ENCODE measurements at places on chromosomes 1 and 21. TPM values are rescaled to one million over a fixed set of nuclear protein-coding genes. Genes with fewer than 3 reads are reported as not detected.

DNA sequence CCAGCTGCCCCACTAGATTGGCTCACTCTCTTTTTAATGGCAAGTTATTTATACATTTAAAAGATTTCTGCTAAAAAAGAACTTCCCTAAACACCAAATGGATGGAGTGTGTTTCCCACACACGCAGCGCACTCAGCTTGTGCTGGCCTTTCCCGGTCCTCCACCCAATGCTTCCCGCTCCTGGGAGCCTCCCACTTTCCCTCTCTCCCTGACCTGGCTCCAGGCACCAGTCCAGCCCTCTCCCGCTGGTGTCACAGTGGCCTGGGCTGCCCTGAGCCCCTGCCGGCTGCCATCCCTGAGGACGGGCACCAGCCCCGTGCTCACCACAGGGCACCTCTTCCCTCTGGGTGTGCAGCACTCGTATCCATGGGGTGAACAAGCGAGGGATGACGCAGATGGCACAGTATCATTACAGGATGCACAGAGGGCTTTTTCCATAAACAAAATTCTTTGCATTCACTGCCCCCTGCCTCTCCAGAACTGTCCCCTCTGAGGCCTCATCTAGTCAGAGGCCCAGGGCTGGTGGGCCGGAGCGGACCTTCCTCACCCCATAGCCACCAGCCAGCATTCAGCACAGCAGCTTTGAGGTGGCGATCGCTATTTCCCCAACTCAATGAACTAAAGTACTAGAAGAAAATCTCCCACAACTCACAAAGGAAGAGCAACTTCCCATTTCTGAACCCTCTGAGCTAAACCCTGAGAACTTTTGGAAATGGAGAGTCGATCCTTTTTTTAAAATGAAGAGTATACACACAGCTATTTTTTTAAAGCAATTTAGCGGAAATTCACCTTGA lies 68.5 kb downstream of the SLC37A1 start:
- DNase-seq = no peak

- no peak for DNase-seq
These were observed 3.4 kb downstream of the TNFRSF18 start for GRCh38 chr1:1202831-1203560.

The RSPH1 gene
- total RNA-seq = 0.51 TPM

DNA sequence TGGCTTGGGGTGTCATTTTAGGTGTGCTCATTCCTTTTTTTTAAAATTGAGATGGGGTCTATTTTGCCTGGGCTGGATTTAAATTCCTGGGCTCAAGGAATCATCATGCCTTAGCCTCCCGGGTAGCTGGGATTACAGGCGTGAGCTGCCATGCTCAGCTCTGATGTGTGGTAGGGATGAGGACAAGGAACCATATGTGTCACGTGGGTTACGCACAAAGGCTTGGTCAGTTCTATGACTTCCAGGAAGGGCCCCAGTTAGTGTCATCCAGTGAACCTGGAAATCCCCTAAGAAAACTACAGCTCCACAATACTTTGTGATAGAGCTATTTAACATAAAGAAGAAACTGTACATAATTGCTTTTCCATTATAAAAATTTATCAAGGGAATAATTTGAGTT lies 6.7 kb upstream of the METTL25B start:
- DNase-seq = no peak

- no peak for DNase-seq
These were observed 17.1 kb downstream of the TNFRSF8 start for GRCh38 chr1:12080156-12080555.

DNA sequence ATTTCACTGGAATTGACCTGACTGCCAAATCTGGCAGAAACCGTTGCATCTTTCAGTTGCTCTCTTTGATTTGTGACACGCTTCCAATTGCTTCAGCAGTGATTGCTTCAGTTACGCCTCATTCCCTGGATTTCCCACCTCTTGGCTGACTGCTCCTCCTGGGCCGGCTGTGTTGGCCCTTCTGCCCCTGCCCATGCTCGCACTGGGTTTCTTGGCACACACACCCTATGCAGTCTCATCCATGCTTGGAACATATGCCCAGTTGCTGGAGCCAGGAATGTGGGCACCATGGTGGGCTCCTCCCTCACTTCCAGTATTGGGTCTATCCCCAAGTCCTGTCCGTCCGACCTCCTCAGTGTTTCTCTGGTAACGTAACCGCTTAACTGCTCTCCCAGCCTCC lies 2.2 kb upstream of the ZBTB21 start:
- no peak for DNase-seq

DNA sequence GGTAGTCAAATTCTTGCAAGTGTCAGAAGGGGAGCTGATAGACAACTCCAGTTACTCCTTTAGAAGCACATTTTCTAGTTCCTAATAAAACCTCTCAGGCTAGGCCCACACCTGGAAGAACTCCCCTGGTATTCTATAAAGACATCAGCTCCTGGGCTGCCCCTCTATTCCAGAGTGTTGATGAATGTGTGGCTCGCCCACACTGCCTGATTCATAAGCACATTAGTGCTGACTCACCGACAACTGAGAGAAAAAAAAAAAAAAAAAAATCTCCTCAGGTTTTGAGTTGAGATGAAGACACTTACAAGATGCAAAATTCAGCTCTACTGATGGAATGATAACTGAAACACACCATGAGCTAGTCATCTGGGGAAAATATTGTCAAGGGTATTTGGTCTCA lies 188.1 kb downstream of the TNR start:
- no peak for DNase-seq

The DHRS3 gene
- total RNA-seq = 59.4 TPM

The SYPL2 gene
- 0.32 TPM for total RNA-seq

GRCh38 chr1:20123722-20124455 lies 4.6 kb upstream of the PLA2G2D start:
- no peak for DNase-seq

DNA sequence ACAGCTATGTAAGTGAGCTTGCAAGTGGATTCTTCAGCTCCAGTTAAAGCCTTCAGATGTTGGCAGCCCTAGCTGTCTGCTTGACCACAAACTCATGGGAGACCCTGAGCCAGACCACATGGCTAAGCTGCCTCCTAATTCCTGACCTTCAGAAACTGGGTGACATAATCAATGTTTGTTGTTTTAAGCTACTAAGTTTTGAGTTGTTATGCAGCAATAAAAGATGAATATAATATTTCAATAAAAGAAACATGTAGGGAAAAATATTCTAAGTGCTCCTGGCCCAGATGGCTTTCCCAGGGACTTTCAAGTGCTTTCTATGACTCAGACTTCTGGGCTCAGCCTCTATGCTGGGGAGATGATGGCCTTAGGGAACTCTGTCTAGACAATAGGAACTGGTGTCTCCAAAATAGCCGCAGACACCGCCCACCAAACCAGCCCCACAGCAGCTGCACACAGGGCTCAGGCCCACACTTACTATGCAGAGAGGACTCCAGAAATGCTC lies 20.3 kb upstream of the AZIN2 start:
- no peak for DNase-seq

GRCh38 chr21:46297338-46298271 lies 11.5 kb downstream of the YBEY start:
- DNase-seq = no peak

GRCh38 chr1:107122225-107122624 lies 18.6 kb upstream of the NTNG1 start:
- DNase-seq = no peak

DNA sequence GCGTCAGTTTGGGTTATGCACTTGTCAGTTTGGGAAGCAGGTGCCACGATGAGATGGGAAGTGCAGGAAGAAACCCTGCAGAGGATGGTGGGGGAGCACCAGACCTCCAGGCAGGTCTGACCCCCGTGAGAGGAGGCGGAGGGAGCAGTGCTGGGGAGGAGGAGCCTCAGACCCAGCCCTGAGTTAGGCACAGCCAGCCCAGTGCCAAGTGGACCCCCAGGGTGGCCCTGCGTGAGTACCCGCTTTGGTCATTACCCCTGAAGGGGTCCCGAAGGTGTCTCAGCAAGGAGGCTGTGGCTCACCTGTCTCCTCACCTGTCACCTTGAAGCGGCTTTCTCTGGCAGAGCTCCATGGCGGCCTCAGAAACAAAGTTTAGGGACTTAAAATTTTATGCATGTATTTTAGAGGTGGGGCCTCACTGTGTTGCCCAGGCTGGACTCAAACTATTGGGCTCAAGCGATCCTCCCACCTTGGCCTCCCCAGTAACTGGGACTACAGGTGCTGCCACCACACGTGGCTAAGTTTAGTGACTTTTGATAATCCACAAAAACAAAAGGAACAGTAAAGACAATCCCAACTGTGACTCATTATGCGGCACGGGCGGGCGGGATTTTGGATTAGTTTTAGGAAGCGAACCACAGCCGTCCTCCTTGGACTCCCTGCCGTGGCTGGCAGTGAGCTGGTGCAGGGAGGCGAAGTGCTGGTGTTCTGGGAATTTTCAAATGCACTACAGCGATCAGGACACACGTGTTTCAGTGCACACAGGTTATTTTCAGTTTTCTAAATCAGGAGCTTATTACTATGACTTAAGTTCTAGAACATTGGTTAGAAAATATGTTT lies 4.7 kb downstream of the AGPAT3 start:
- no peak for DNase-seq

- no peak for DNase-seq
These were observed 61.1 kb downstream of the GFI1 start for GRCh38 chr1:92425617-92426016.

DNA sequence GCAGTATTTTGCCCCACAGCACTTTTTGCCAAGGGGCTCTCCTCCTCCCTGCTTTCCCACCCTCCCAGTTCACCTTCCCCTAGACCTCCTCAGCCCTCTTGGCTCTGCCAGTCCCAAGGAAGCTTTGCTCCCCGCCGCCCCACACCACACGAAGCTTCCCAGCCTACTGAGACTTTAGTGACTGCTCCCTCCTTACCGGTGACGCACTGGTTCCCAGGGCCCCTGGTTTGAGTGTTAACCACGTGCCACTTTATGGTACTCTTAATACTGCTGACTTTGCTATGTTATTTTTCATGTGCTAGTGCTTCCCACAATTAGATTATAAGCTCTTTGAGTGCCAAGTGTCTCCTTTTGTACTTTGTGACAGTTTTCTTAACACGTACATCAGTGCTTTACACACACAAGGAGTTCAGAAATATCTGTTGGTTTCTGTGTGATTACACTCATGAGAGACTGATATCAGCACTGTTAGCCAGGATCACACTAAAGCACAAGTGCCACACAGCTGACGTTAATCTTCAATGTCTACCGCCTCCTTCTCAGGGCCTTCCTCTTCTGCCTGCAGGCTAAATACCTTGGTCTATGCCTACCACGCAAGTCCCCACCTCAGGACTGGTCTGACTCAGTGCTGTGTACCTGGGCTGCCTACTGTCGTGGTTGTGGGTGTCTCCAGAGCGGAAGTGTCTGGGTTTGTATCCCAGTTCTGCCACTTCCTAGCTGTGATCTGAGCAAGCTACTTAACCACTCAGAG lies 61.0 kb downstream of the DNTTIP2 start:
- no peak for DNase-seq

The PKN2 gene
- total RNA-seq = 31.5 TPM

GRCh38 chr1:95013950-95014574 lies 58.7 kb downstream of the ALG14 start:
- DNase-seq = no peak

GRCh38 chr1:34166191-34166624 lies 1.2 kb upstream of the CSMD2 start:
- DNase-seq = no peak

The CREG1 gene
- 80.7 TPM for total RNA-seq

DNA sequence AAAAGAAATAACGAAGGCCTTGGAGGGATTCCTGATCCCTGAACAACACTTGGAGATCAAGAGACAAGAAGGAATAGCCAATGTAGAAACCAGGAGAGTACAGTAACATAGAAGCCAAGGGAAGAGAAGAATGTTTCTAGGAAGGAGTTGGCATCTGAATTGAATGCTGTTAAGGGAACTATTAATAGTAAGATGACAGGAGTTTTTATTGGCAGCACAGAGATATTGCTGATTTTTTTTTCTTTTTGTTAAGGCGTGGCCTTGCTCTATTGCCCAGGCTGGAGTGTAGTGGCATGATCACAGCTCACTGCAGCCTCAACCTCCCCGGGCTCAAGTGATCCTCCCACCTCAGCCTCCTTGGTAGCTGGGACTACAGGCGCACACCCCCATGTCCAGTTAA lies 9.6 kb upstream of the SFT2D2 start:
- no peak for DNase-seq

- DNase-seq = no peak
These were observed 4.7 kb downstream of the MRAP start for GRCh38 chr21:32303385-32303784.

- no peak for DNase-seq
These were observed 14.5 kb downstream of the AIDA start for GRCh38 chr1:222697826-222698225.

GRCh38 chr1:231338270-231339128 lies at the start of gene SPRTN:
Gene SPRTN, plus strand, starts transcription at chr1:231338293. Its CDS starts 91 bp downstream, at chr1:231338384.
- no peak for DNase-seq

- no peak for DNase-seq
These were observed 32.4 kb upstream of the SLC16A1 start for GRCh38 chr1:112988367-112988766.

DNA sequence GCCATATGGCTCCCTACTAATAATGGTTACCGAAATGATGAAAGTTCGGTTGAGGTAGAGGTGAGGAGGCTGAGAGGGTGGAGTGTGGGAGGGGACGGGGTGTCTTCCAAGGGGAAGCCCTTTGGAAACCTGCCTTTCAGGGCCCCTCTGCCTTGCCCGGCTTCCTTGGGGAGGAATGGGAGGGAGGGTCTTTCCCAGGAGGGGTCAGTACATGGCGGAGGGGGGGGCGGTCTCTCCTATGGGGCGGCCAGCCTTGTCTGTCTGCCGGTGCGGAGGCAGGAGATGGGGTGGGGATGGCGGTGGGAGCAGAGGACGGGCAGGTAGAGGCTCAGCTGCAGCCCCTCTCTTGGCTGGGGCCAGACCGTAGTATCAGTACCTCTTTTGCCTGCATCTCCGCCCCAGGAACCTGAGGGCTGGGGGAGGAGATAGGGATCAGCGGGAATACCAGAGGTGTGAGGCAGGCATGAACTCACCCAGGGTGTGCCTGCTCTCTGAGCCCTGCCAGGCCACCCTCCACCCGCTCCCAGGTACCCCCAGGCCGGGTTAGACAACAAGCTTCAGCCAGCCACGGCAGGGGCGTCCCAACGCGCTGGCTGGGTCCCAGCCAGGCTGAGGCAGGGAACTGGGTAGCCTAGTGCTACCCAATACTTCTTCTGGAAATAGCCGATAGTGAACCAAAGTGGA lies 79.4 kb upstream of the POU3F1 start:
- DNase-seq = no peak

DNA sequence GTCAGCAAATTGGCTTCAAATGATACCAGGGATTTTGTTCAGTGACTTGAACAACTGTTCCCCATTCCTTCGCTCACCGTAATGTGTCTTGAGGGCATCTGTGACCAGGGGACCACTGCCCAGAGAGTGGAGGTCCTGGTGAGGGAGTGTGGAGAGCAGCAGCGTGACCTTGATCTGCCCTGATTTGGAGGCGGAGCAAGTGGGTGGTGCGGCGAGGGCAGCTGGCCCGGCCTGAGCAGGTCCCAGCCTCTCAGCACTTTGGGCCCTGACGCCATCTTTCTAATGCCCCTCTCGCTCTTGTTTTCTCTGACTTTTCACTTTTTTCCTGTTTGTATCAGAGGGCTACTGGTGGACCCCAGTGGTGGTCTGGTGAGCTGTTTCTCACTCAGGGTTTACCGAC lies 31.1 kb downstream of the DIP2A start:
- no peak for DNase-seq

Measured in Caco-2 (cell line).